ENCODE measurements at places on chromosomes 2 and 18.

DNA sequence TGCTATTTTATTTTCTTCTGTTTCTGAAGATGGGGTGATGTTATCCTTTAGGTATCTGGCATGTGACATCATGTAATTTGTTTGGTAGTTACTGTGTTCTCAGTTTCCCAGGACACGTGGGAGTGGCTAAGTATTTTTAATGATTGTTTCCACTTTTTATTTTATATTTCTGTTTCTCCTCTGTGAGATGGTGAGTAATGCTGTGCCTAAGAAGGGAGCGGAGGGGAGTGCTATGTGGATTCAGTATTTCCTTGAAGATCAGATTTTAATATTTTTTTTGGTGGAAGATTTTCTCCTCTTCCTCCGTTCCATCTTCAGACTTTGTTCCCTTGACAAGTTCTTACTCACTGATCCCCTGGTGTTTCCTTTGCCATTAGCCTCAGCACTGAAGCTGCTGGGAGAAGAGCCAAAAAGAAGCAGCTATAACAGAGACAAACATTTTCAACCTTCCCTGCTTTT is 180.0 kb upstream of the MMADHC start:
- no peak for DNase-seq

GRCh38 chr2:26542194-26542455 is 64.2 kb upstream of the OTOF start:
- DNase-seq: no peak

DNA sequence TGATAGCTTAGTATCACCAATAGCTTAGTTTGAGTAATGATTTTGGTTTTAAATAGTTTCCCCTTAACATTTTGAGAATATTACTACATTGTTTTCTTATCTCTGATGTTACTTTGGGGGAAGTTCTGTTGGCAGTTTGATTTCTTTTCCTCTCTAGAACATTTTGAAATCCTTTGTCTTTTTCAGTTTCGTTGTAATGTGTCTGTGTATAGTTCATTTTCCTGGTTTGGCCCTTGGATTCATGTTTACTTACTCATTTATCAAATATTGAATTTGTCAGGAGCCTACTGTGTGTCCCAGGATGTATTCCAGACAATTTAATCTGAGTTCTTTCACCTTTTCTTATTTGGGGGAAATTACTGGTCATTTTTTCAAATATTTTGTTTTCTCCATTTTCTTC is 16.7 kb downstream of the ANKRD12 start:
- DNase-seq: no peak

DNA sequence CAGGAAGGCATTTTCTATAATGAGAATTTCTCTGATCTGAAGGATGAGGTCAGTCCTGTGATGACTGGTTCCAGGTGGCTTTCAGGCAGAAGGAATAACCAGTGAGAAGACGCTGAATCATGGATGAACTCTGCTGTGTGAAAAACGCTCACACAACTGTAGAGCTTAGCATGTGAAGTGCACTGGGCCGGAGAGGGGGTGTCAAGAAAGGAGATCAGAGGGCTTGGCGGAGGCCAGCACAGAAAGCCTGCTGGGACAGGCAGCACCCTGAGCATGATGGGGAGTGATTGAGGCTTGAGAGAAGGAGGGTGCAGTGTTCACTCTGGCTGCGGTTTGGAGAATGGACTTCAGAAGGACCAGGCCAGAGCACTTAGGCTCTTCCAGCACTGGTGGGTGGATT is 236.5 kb downstream of the TPGS2 start:
- no peak for DNase-seq

- no peak for DNase-seq
Observed at GRCh38 chr18:12234451-12235190, 19.5 kb upstream of the CIDEA start.
